ENCODE measurements at places on chromosomes 11 and 22.

GRCh38 chr22:21779444-21779843 is 43.9 kb upstream of the YPEL1 start:
- DNase-seq, result no peak

DNA sequence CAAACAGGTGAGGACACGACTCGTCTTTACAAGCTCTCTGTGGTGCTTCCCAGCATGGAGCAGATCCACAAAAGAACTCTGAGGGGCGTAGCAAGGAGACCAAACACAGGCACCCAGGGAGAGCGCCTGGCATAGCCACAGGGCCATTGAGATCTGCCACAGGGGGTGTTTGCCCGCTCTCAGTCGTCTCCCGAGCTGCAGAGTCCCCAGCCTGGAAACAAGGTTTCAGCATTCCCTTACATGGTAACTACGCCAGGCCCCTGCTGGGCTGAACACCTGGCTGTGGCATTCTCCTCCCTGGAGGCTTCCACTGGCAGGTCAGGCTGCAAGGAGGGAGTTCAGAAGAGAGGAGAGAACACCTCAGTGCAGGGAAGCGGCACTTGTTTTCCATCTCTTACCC is 962.1 kb downstream of the NTM start:
- no peak for DNase-seq

GRCh38 chr22:20656902-20657836 is 116.7 kb upstream of the SERPIND1 start:
- DNase-seq, result no peak

- DNase-seq, result no peak
Observed at GRCh38 chr22:48089601-48090331, 1327.3 kb downstream of the TBC1D22A start.

DNA sequence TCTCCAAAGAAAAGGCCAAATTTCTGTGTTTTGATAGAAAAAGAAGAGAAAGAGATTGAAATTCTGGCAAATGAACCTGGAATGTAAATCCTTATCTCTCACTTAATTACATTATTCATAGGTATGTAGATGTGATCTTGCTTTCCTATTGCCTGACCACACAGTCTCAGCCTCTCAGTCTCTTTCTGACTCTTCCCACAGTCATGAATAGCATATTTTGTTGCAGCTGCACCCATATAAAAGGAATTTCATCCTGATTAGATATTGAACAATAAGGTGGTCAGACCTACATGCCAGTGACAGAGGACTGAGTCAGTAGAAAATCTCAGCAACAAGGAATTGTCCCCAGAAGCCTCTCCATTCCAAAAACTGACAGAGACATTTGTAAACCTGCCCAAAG is 62.9 kb upstream of the LRRC4C start:
- DNase-seq, result no peak

DNA sequence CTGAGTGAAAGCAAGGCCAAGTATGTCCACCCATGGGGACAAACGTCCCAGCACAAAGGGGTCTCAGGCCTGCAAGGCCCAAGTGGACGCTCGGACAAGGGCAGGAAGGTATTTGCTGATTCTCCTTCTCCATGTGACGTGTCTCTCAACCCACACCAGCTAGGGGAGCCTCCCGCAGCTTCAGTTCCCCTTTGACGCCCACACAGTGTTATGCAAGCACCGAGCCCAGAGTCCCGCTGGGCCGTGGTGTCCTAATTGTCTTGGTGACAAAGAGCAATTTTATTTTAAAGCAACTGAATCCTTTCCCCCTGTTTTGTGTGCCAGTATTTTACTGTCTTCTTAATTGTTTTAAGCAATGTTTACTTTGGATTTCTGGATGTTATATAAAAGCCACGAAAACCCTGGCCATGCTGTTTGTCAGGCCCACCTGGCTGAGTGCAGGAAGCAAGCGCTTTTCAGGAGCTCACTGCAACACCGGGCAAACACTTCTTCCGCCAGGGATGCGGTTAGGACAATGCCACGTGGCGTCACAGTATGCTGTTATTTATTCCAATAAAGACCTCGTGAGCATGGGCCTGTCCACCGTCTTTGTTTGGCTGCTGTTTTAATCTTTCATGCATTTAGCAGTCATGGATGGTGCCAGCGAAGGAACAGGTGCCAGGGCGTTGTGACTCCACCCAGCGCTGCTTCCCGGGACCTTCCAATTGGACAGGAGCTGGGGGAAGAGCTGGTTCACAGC is 8.2 kb upstream of the PARVG start:
- peak; percentile 71 for DNase-seq

GRCh38 chr11:2655834-2656622 is 43.8 kb downstream of the KCNQ1OT1 start:
- no peak for DNase-seq

DNA sequence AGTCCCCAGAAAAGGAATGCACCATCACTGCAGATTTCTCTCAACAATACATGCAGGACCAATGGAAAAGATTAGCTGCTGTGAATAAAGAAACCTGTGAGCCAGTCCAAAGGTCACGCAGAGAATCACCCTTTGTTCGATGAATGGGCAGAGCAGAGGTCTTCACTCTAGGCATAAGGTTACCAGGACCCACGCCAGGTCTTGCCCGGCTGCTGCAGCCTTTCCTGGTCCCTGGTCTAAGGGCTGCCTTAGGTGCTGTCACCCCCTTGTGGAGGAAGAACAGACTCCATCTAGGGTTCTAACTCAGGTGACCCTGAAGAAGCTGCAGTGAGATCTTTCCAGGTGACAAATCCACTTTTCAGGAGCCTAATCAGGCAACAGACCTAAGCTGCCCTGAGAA is 29.0 kb upstream of the NAP1L4 start:
- DNase-seq, result no peak

DNA sequence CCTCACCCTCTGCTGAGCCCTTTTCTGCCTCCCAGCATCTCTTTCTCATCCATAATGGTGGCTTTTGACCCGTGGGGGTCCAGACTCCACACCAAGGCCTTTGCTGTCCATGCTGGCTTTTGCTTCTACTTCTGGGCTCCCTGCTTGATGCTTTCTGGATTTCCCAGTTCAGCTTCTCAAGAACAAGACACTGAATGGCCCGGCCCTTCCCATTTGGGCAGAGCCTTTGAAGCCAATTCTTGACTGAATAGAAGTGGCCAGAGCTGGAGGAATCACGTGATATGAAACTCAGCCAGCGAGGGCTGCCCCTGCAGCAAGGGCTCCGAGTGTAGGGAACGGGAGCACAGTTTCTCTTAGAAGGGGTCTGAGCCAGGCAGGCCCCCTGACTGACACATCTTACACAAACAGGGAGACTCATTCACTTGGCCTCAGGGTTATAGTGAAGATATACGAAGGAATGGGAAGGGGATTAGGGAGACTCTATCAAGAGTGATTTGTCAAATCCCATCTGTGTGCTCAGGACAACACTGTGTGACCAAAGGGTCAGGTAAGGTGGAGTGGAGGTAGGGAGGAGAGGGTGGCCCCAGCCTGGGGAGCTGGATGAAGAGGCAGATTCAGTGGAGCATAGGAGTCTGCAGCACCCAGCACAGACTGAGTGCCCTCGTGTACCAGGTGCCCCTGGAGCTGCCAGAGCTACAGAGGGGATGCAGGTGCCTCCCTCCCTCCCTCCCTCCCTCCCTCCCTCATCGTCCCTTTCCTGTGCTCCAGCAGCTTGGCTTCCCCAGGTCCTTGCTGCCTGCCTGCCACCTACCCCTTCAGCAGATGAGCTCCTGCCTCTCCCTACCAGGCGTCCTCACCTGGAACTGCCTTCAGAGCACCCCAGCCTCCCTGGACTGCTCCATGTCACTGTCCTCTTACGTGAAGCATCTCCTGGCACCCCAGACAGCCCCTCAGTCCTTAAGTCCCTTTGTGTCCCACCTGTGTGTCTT is 106.0 kb downstream of the TRIM29 start:
- no peak for DNase-seq

Measured in NCI-H187 (cell line).